NCI-H446 (cell line): ENCODE measurements at places on chromosomes 2 and 18.

GRCh38 chr2:60509066-60509465, 44.4 kb downstream of the BCL11A start:
- no peak for DNase-seq

- DNase-seq = no peak
Observed at GRCh38 chr18:63834471-63835113, 52.9 kb upstream of the SERPINB2 start.

DNA sequence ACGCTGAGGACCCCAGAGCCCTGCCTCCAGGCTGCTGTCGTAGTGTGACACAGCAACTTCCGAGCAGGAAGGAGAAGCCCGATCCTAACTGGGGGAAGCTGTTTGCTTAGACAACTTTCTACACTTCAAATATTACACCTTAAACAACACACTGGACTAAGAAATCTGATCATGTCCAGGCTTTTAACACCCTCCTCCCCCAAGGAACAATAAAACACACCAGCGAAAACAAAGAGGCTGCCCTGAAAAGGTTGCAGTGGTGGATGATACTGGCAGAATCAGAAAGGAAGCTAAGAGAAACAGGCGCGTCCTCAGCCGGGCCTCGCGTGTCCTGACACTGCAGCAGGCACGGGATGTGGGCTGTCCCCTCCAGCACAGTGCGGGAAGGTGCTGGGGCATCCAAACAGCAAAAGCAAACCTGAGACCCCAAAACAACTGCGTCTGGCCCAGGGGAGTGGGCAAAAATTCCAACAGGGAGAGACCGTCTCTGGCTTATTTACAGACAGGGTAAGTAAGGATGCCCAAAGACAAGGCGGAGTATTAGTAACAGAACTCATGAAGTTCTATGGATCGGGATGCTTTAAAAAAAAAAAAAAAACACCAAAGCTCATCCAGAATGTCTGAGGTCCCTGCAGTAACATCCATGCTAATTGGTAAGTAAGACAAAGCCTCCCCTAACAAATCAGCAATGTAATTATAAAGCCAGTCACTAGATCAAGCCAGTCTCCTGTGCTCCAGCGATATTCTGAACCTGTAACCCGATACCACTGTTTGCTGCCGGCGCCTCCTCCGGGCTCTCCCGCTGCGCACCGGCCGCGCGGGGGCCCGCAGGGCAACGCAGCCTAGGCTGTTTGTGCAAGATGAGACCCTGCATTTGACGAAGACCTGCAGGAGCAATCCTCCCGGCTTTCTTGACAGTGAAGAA, 9.0 kb downstream of the SERTAD2 start:
- DNase-seq = no peak

GRCh38 chr2:203710226-203710625, 3.8 kb downstream of the CD28 start:
- no peak for DNase-seq

GRCh38 chr2:83103613-83104012, 1355.5 kb downstream of the SUCLG1 start:
- no peak for DNase-seq
